B cell (primary cell): ENCODE measurements at places on chromosomes 3 and 15.

GRCh38 chr3:157793745-157794144 lies 290.5 kb upstream of the VEPH1 start:
- no peak for DNase-seq

DNA sequence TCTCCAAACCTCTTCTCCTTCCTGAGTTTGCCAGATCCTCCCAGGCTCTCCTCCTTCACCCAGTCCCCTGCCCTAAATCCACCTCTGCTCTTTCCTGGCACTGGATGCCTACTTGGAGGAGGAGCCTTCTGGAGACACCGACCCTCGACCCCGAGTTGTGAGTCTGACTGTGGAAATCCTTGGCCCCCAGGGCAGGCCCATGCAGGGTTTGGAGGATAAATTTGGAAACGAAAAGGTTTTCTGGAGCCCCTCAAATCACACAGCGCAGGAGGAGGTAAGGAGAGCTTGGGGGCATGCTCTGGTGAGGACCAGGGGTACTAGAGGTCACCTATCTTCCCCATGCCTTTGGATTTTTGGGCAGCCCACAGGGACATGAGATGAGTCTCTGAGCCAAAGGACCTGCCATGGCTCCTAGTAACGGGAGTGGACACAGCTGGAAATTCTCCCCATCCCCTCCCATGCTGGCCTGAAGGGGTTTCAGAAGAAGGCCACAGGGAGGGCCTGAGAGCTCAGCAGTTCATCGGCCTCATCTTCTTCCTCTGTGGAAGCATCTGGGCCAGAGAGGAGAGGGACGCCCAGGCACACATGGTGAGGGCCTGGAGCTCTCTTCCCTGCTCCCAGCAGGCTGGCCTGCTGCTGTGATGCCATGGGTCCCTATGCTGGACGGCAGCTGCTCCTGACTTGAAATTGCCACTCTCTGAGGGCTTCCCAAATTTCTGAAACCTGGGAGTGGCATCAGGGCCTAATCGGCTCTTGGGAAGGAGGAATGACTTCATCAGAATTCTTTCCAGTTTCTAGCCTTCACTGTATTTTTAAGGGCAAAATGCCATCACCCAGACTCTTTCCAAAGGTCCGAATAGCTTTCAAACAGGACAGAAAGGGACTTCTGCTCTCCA lies 68.6 kb upstream of the ITGA11 start:
- no peak for DNase-seq

DNA sequence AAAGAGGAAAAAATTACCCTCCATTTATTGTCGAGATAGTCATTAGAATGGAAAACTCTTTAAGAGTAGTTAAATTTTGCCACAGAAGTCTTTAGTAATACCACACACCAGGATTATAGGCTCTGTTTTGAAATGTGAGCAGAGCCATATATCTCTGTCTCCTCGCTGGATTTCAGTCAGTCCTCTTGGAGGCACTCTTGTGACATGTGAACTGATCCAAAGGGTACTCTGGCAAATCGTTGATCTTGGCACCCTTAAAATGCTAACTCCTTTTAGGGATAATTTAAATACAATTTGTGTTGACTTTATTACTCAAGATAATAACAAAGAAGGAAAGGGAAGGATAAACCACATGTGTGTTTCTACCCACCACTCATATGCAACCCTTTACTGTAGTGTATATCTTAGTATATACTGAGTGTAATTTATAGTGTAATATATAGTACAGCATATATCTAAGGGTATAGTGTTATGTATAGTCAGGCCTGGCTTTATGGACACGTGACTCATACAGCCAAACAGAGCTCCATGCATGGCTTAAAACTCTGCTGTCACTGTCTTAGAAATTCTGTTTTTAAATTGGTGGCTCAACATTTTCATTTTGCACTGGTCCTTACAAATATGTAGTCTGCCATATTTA lies 12.3 kb upstream of the KPNA4 start:
- DNase-seq = no peak

DNA sequence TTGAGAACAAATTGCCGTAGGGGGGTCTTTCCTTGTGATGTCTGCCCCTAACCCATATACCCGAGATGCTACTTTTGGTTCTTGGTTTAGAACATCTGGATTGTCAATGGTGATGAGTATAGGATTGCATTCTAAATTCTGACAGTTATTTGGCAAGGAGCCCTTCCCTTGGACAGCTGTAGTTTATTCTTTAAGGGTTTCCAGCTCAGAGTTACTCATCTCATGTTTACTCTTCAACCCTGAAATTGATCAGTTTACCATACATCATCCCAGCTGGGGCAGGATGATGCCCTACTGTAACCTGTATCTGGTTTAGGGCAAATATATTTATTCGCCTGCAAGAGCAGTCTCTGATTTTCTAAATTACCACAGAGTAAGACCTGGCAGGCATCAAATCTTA lies 85.7 kb upstream of the XCR1 start:
- no peak for DNase-seq

DNA sequence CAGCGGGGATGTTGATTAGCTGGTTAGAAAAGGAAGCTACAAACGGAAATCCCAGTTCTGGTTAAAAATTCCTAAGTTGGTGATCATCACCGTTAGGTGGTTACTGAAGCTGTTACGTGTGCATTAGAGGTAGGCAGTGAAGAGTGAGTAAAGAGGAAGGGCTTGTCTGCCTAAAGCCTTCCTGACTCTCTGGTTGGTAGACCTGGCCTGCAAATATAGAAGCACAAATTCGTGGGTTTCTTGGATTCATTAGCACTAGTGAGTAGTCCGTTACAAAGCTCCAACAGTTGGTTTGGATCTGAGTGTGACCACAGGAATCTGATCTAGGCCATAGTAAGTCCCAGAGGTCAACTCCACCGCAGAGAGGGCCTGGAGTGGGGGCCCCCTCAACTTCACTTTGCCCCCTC lies 174.0 kb upstream of the TP63 start:
- DNase-seq = no peak

DNA sequence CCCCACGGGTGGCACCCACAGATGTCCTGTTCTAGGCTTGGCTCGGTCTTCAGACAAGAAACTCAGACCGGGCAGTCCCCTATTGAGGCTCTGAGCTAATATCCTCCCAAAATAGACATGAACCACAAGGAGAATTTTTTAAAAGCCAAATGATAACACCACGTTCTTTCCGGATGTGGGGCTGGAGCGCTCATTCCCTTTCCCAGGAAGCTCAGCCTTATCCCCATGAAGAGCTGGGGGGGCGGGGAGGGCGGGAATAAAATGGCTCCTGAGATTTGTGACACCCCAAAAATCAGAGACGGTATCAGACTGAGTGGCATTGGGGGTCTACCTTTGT lies 1.1 kb downstream of the SLC6A1 start:
- DNase-seq = no peak

- no peak for DNase-seq
Observed at GRCh38 chr3:13881536-13882410, 1.9 kb upstream of the WNT7A start.

GRCh38 chr15:65212097-65212496 lies 824 bp upstream of the CILP start:
- peak; percentile 41 for DNase-seq

DNA sequence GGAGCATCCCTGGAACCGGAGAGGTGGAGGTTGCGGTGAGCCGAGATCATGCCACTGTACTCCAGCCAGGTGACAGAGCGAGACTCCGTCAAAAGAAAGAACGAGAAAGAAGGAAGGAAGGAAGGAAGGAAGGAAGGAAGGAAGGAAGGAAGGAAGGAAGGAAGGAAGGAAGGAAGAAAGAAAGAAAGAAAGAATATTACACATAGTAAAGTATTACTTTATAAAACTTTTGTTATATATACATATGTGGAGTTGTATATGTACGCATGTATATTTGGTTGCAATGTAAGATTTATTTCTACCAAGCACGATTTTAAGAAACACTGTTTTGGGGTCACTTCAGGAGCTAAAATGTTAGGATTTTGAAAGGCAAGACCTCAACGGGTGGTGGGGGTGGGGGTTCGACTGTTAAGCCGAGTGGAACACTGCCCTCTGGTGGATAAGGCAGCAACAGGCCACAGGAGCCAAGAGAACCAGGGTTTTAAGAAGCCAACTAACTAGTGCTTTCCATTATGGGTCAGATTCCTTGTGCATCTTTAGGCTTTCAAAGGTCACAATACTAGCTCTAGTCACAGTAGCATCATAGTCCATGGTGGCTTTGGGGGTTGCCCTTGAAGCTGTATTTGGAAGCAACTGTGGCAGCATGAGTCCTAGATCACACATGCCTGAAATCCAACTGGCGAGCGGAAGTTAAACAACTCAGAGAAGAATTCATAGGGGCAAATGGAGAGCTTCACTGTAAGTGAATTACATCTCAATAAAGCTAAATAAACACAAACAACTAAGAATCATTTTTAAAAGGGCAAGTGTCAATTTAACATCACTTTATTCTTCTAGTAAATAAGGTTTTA lies 22.5 kb downstream of the GLB1 start:
- DNase-seq = peak; percentile 79

GRCh38 chr3:46221391-46221790 lies 13.3 kb upstream of the CCR1 start:
- DNase-seq = no peak

DNA sequence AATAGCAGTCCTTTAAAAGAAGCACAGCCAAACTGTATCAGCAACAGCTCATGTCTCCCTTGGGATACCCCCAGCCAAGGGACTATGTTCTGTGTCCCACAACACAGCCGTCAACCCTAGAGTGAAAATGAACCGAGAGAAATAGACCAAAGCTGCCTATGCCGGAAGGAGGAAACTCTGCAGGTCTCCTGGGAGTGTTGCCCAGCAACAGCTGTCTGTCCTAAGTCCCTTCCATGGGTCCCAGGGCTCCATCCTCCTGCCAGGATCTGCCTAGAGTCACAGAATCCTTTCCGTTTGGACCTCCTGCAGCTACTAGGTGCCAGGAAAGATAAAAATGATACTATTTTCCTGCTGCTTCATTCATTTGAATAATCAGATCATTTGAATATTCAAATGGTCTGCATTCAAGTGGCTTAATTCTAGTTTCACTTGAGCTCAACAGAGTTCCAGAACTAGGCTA lies 53.1 kb downstream of the TRANK1 start:
- peak; percentile 78 for DNase-seq

DNA sequence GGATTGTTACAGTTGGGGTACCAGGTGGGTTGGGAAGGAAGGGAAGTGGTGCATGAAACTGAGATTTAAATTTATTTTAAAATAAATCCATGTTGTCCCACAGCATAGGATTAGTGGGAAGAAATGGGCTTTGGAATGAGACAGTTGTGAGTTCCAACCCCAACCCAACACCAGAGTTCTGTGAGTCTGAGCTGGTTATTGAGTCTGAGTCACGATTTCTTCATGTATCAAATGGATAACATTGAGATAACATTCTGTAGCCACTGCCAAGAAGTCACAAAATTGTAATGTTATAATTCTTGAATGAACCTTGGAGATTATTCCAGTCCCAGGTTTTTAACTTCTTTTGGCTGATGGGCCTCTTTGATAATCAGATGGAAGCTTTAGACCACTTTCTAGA lies 13.7 kb downstream of the IFT122 start:
- DNase-seq = no peak
